ENCODE measurements at places on chromosomes 6 and 20.

DNA sequence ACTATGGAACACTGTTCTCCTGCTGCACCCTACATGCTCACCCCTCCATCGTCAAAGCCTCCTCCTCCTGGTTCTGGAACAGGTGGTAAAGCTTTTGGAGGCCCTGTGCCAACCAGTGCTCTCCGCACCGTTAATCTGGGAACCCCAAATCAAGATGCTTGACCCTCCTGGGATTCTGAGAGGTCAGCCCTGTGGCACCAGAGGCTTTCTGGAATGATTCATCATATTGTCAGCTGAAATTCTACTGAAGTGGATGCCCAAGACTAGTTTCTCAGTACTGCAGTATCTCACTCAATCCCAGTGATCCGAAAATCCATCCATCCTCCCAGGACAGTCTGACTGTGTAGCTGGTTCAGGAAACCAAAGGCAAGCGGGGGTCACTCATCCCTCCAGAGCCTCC, 92.7 kb downstream of the TRERF1 start:
- DNase-seq: no peak

DNA sequence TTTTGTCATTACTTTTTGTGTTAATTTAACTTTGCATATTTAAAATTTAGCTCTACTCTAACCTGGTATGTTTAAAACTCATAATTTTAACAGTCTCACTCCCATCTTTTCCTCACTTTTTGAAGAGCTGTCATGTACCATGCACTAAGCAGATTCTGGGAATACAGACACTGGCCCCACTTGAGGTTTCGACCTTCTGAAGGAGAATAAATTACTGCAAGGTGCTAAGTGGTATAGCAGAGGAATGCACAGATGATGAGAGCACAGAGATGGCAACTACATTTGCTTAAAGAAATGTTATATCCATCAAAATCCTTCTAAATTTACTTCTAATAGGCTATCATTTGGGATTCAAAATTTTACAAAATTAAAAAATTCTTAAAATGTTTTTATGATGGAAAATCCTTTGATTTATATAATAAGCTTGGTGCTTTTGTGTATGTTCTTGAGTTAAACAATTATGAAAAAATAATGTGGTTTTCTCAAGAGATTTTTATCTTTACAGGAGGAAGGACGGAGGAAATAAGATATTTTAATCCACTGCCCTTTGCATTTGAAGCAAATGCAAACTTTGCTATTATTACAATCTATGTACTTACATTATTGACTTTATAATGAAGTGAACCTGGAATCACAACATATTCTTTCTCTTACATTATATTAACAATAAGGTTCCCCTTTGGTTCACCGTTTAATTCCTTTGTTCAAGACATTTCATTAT, 79.3 kb downstream of the AHI1 start:
- no peak for DNase-seq

- no peak for DNase-seq
Observed at GRCh38 chr6:158596861-158597260, 37.0 kb downstream of the TMEM181 start.

DNA sequence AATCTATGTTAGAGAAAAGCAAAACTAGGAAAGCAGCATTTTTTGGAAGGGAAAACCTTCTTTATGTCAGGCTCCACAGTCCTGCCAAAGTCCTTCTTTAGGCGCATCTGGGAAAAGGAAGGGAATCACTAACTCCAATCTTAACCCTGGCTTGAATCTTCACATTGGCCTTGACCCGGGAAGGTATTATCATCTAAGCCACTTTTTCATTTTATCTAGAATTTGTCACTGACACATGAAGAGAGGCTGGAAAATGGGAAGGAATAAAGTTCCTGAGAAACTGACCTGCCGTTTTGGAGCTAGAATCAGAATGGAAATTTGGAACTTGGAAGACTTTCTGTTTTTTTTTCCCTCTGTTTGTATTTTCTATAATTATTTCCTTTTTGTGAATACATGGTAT, 53.4 kb upstream of the UTRN start:
- DNase-seq: no peak

GRCh38 chr6:112085286-112086065, 1.8 kb downstream of the TUBE1 start:
- no peak for DNase-seq

DNA sequence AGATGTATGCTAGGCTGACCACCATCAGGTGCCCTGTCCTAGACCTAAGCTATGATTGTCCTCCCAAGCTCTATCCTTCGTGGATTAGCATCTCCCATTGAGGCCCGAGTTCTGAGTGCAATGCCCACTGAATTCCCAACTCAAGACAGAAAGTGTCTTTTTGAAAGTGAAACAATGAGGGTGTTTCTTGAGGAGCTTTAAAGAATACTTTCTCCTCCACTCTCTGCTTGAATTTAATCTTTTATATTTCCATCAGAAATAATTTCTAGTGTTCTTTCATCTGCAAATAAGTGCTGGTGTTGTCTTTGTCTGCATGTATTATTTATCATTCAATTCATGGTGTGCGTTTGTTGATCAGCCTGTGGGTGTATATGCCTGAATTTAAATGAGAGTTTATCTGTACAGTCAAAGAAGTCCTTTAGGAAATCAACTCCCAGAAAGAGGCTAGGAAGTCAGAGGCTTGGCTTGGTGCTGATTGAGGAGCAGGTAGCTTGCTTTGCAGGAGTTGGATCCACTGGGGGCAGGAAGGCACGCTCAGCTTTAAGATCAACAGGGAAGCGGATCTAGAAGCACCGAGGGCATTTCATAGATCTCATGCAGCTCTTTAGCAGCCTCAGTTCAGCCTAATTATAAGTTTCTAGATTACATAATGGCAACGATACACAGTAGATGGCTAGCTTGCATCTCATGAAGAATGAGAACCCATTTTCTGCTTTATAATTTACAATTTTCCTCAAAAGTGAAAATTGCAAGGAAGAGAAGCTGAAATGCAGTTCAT, 36.0 kb upstream of the CCN6 start:
- no peak for DNase-seq

DNA sequence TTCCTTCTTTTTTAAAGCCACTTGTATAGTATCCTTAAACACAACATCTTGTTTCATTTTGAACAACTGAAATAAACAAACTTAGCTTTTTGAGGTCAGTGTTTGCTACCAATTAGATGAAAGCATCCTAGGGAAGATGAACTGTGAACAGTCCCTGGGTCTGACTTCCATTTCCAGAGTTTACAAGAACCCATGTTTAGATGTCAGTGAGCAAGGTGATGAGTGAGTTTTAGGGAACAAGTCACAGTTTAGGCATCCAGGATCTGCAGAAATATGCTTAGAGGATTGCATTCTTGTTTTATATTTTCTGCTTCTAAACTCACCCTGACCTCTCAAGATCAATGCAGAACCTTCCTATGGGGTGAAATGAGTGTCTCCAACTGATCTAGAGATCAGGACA, 3.0 kb downstream of the ZC2HC1B start:
- no peak for DNase-seq

DNA sequence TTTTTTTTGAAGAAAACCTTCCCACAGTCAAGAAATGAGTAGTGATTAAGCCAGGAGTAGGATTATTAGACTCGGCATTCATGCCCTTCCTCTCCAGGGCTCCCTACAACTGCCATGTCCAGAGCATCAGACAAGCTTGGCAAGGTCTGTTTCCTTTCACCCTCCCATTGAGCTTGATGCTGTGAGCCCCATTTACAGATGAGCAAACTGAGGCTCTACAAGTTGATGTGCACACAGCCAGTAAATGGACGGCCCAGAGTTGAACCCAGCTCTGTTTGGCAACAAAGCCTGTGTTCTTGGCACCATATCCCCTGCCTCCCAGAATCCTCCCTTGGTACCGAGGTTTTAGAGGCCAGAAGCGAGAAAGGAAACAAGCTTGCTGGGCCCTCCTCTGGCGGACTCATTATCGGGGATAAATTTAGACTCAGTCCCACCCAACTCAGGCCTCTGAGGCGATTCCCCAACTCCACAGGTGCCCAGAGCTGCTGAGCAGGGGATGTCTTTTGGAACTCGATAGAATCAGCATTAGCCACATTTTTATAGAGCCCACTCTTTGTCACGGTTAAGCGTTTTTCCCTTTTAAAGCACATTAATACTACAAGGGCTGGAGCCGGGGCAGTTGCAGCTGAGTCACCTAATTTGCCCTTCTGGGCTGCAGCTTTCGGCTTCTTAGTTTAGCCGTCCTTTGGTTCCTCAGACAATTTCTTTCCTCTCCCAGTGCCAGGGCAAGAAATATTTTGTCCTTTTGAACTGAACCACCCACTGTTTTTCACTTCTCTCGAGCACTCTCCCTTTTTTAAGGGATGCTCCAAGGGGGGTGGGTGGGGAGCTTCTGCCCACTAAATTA, 23.0 kb upstream of the NFATC2 start:
- DNase-seq: no peak

DNA sequence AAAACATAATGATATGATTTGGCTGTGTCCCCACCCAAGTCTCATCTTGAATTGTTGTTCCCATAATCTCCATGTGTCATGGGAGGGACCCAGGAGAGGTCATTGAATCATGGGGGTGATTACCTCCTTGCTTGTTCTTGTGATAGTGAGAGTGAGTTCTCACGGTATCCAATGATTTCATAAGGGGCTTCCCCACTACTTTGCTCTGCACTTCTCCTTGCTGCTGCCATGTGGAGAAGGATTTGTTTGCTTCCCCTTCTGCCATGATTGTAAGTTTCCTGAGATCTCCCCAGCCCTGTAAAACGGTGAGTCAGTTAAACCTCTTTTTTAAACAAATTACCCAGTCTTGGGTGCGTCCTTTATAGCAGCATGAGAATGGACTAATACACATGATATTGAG, 156.8 kb upstream of the PLCB4 start:
- DNase-seq: no peak

GRCh38 chr6:3376064-3376463, 80.8 kb downstream of the SLC22A23 start:
- no peak for DNase-seq

DNA sequence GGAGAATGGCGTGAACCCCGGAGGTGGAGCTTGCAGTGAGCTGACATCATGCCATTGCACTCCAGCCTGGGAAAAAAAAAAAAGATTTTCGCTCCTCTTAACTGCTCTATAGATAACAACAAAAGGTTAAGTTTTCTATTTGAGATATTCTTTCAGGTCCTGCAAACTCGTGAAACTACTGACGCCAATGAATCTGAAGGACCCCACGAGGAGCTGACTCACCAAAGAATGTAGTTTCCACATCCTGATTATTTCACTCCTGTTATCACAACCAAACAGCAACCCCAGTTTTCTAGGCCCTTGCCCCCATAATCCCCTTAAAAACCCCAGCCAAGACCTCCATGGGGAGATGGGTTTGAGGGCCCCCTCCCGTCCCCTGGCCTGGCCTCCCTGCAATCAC, 58.7 kb downstream of the OTOR start:
- DNase-seq: no peak

DNA sequence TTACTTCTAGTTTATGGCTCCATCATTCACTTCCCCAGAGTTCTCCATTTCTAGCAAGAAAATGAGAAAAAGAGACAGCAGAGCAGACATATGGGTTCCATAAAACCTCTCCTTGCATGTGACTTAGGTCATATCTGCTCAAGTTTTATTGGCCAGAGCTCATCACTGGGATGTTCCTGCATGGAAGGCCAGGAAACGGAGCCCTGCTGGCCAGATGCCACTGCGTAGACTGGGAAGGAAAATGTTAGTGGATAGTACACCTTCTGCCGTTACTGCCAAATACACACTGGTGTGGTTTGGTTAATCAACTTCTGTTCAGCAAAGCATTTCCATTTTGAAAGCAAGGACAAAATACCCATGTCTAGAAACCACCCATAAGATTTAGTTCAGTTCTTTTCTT, 220.6 kb upstream of the TSHZ2 start:
- DNase-seq: peak; percentile 24

DNA sequence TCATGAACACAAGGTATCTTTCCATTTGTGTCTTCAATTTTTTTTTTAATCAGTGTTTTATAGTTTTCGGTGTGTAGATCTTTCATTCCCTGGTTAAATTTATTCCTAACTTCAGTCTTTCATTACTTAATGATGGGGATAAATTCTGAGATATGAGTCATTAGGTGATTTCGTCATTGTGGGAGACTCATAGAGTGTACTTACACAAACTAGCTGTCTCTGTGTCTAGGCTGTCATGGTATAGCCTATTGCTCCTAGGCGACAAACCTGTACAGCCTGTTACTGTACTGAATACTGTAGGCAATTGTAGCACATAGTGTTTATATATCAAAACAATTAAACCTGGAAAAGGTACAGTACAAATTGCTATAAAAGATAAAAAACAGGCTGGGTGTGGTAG, 42.1 kb downstream of the SMAP1 start:
- DNase-seq: no peak

- no peak for DNase-seq
Observed at GRCh38 chr20:38243709-38244020, 16.9 kb downstream of the KIAA1755 start.

Data from BE2C (cell line).